Right atrium auricular region (tissue), 2 donors: ENCODE measurements at places on chromosomes 11 and 22. TPM values are rescaled to one million over a fixed set of nuclear protein-coding genes. Genes with fewer than 3 reads are reported as not detected.

DNA sequence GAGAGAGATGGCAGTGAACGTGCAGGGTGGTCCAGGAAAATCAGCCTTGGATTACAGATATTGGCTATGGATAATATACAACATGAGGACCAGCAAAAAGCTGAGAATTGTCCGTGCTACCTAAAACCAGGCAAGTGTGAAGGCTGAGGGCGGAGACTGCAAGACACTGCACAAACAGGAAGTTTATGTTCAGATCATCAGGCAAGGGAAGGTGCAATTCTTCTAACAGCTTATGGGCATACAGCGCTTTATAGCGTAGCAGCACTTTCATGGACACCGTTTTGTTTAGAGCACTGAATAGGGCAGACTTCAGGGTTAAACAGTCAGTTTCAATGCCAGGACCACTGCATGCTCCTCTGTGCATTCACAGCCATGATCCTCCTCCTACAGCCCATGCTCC is 93.1 kb upstream of the TMEM45B start:
- H3K4me3 ChIP-seq, result no peak overlapping the region
- no peaks in the 10 kb centered on the region for H3K4me1 ChIP-seq
- no peak for DNase-seq

- DNase-seq, result no peak
- no peaks in the 10 kb centered on the region for H3K4me1 ChIP-seq
- peaks cover 6% of the 10 kb centered on the region for H3K36me3 ChIP-seq
- no peak overlapping the region for H3K4me3 ChIP-seq
- no peaks in the 10 kb centered on the region for H3K27me3 ChIP-seq
- H3K27ac ChIP-seq, result no peak overlapping the region
Observed at GRCh38 chr11:34204396-34205279, 99.2 kb downstream of the NAT10 start.

Gene GAB4
- not detected for total RNA-seq

GRCh38 chr11:124219126-124219525 is 21.8 kb upstream of the OR8G1 start:
- DNase-seq, result no peak
- H3K36me3 ChIP-seq, result no peaks in the 10 kb centered on the region
- H3K27me3 ChIP-seq, result no peaks in the 10 kb centered on the region
- H3K27ac ChIP-seq, result no peak overlapping the region
- no peaks in the 10 kb centered on the region for H3K4me1 ChIP-seq

Gene DDTL
- total RNA-seq, result 1.0 TPM

GRCh38 chr11:95794086-95794485 is 3.8 kb downstream of the CEP57 start:
- H3K4me3 ChIP-seq, result no peak overlapping the region
- H3K4me1 ChIP-seq, result peaks cover 14% of the 10 kb centered on the region
- no peak for DNase-seq
- no peak overlapping the region for H3K27ac ChIP-seq
- H3K27me3 ChIP-seq, result no peaks in the 10 kb centered on the region

GRCh38 chr11:46414879-46415278 is 23.3 kb upstream of the CHRM4 start:
- DNase-seq, result no peak
- H3K36me3 ChIP-seq, result peaks cover 21% of the 10 kb centered on the region

Gene SOX6
- 13.5 TPM for total RNA-seq

Gene CBLIF
- not detected for total RNA-seq

- H3K27ac ChIP-seq, result peak overlapping the region; percentile 14
- peaks cover 49% of the 10 kb centered on the region for H3K4me1 ChIP-seq
- no peak overlapping the region for H3K4me3 ChIP-seq
- no peaks in the 10 kb centered on the region for H3K36me3 ChIP-seq
- no peaks in the 10 kb centered on the region for H3K27me3 ChIP-seq
Observed at GRCh38 chr11:117818041-117818873, 6.3 kb downstream of the FXYD2 start.

GRCh38 chr22:16601437-16602223 is 9.0 kb upstream of the CCT8L2 start:
- H3K27ac ChIP-seq, result peak overlapping the region; percentile 75
- DNase-seq, result no peak
- no peaks in the 10 kb centered on the region for H3K27me3 ChIP-seq

Gene FAM111B
- total RNA-seq, result 0.11 TPM

DNA sequence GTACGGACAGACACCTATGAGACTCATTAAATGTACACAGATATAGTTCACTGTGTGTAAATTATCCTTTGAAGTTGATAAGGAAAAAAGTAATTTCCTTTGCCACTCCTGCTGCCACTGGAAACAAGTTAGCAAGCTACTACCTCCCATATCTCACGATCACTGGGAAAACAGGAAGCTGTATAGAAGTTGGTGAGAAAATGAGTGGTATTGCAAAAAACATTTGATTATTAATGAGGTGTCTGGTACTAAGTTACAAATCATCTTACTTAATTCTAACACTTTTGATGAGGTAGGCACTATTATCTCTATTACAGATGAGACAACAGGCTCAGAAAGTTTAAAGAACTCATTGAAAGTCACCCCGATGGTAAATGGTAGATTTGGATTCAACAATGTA is 68.5 kb downstream of the GAB2 start:
- peaks cover 65% of the 10 kb centered on the region for H3K4me1 ChIP-seq
- H3K27me3 ChIP-seq, result no peaks in the 10 kb centered on the region
- peak overlapping the region; percentile 78 for H3K27ac ChIP-seq
- H3K4me3 ChIP-seq, result no peak overlapping the region
- DNase-seq, result no peak

Gene ANO5
- total RNA-seq, result 94.3 TPM

- no peak overlapping the region for H3K4me3 ChIP-seq
- H3K27me3 ChIP-seq, result no peaks in the 10 kb centered on the region
- H3K36me3 ChIP-seq, result peaks cover 5% of the 10 kb centered on the region
- H3K4me1 ChIP-seq, result no peaks in the 10 kb centered on the region
Observed at GRCh38 chr11:63844836-63845235, 5.9 kb downstream of the MARK2 start.

DNA sequence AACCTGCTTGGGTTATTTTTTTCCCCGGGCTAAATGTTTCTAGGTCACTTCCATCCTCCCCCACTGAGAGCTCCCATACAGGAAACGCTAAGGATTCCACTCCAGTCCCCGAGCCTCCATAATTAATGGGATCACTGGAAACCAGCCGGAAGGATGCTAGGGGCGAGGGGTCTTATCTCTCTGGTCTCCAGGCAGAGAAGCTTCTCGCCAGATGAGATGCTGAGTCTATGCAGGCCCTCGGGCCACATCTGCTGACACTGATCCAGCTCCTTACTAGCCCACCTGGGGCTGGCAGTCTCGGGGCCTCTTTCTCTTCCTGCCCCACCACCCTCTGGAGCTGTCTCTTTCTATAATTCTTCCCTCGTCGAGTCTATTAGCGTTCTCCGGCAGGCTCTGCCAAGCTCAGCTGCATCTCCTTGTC is 125.9 kb upstream of the SYT13 start:
- H3K4me3 ChIP-seq, result no peak overlapping the region
- H3K36me3 ChIP-seq, result no peaks in the 10 kb centered on the region
- no peak for DNase-seq
- H3K4me1 ChIP-seq, result no peaks in the 10 kb centered on the region
- H3K27ac ChIP-seq, result no peak overlapping the region
- H3K27me3 ChIP-seq, result no peaks in the 10 kb centered on the region

Gene DDX17
- 178 TPM for total RNA-seq

DNA sequence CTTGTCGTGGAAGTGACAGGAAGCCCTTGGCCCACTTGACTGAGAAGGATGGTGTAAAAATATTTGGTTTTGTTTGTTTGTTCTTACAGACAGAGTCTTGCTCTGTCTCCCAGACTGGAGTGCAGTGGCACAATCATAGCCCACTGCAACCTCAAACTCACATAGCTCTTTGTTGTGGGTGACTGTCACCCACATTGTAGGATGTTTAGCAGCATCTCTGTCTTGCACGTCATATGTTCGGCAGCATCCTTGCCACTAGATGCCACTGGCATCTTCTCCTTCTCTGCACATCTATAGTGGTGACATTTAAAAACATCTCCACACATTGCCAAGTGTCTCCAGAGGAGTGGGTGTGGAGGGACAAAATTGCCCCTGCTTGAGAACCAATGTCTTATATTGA is 56.8 kb downstream of the PRR5L start:
- no peaks in the 10 kb centered on the region for H3K36me3 ChIP-seq
- no peak overlapping the region for H3K4me3 ChIP-seq
- no peak overlapping the region for H3K27ac ChIP-seq
- no peaks in the 10 kb centered on the region for H3K27me3 ChIP-seq
- DNase-seq, result no peak

DNA sequence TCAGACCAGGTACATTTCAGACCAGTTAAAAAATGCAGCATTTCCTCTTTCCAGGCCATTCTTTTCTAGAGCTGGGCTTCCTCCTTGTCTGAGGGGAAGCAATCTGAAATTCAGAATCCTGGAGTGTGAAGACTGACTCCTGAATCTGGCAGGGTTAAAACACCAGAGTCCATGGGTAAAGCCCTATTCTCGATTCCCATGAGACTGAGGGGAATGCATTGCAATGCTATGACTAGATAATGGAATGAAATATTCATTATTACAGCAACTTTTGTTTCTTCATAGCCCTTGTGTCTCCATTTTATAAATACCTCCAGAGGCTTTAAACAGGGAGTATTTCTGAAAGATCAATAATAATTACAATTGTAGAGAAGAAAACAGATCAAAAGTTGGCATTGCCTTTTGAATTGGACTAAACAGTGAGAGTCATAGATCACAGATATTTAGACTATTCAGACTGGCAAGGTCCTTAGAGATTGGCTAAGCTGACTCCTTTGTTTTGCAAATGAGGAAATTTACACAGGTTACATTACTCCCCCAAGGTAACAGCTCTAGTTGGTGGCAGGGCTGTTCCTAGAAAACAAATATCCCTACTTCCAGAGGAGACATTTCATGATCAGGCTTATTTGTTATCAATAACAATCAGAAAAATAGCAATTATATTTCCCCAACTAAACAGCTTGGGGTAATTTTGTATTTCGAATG is 632.6 kb upstream of the KIRREL3 start:
- H3K4me1 ChIP-seq, result no peaks in the 10 kb centered on the region
- no peak overlapping the region for H3K27ac ChIP-seq
- no peak for DNase-seq
- H3K27me3 ChIP-seq, result no peaks in the 10 kb centered on the region

Gene TMEM191B
- total RNA-seq, result 0.59 TPM

Gene MS4A1
- total RNA-seq, result not detected

GRCh38 chr22:38817196-38817595 is 23.3 kb upstream of the DNAL4 start:
- H3K27ac ChIP-seq, result no peak overlapping the region
- no peaks in the 10 kb centered on the region for H3K27me3 ChIP-seq

Gene MPEG1
- total RNA-seq, result 10.0 TPM

Gene PIWIL4
- total RNA-seq, result 1.8 TPM

GRCh38 chr11:62566247-62566646 is 7.4 kb downstream of the EEF1G start:
- H3K27ac ChIP-seq, result no peak overlapping the region
- H3K27me3 ChIP-seq, result no peaks in the 10 kb centered on the region
- no peak for DNase-seq
- H3K36me3 ChIP-seq, result peaks cover 84% of the 10 kb centered on the region
- H3K4me1 ChIP-seq, result peaks cover 9% of the 10 kb centered on the region
- no peak overlapping the region for H3K4me3 ChIP-seq

DNA sequence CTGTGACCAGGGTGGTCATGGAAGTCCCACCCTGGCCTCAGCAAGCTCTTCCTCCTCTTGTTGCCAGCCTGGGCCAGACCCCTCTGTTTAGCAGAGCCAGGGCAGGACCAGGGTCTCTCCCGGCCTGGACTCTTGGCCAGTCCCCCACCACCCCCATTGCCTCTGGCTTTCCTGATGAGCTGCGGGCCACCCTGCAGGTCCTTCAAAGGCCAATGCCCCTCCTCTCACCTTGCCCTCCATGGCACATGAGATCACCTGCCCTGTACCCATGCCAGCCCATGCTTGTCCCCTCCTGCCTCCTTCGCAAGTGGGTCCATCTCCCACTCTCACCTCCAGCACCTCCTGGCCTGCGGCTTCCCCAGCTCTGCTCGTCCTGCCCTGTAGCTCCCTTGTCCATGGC is 10.4 kb downstream of the FADS2 start:
- H3K4me1 ChIP-seq, result no peaks in the 10 kb centered on the region
- H3K4me3 ChIP-seq, result no peak overlapping the region
- DNase-seq, result no peak

GRCh38 chr11:115220423-115220822 is 283.8 kb downstream of the CADM1 start:
- H3K4me3 ChIP-seq, result no peak overlapping the region
- no peaks in the 10 kb centered on the region for H3K36me3 ChIP-seq
- DNase-seq, result no peak

DNA sequence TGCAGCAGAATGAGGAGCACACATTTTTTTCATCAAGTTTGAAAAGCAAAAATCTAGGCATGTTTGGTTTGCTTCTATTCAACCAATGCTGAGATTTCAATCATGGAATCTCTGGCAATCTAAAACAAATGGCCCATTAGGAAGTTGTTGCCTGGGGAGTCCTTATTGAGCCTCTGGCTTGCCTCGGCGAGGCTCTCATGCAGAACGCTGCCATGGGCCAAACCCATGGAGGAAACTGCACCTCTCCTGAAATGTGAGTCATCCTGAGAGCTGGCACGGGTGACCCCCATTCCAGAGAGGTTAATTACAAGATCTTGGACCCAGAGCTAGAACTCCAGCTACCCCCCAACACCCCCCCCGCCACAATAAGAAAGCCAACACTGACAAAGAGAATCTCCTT is 80.7 kb downstream of the MN1 start:
- H3K36me3 ChIP-seq, result no peaks in the 10 kb centered on the region
- H3K27ac ChIP-seq, result no peak overlapping the region
- no peaks in the 10 kb centered on the region for H3K4me1 ChIP-seq
- H3K27me3 ChIP-seq, result no peaks in the 10 kb centered on the region
- no peak for DNase-seq

GRCh38 chr11:60871378-60872061 is 4.2 kb downstream of the ZP1 start:
- H3K27ac ChIP-seq, result peak overlapping the region; percentile 25
- H3K4me3 ChIP-seq, result no peak overlapping the region
- no peaks in the 10 kb centered on the region for H3K36me3 ChIP-seq
- DNase-seq, result no peak

Gene OR5AL1
- total RNA-seq, result not detected

DNA sequence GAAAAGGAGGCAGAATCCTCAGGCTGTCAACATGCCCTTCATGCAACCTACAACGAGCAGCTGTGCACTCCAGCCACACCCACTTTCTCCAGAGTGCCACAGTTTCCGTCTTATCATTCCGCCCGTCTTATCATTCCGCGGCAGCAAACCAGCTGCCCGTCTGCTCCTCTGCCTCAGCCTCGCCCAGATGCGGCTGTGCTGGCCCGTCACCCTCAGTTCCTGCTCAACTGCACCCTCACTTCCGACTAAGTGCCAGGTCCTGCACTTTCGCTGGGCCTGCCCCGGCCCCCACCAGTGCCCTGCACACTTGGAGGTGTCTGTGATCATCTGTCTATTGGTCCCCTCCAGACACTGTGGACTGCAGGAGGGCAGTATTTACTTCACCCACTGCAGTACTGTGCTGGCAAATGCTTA is 43.7 kb downstream of the MICAL3 start:
- H3K4me1 ChIP-seq, result peaks cover 48% of the 10 kb centered on the region
- H3K4me3 ChIP-seq, result no peak overlapping the region
- no peaks in the 10 kb centered on the region for H3K27me3 ChIP-seq
